ENCODE measurements at places on chromosomes 7 and 10. TPM values are rescaled to one million over a fixed set of nuclear protein-coding genes. Genes with fewer than 3 reads are reported as not detected.

- no peak for DNase-seq
These were observed 1005.8 kb downstream of the GATA3 start for GRCh38 chr10:9060314-9060713.

GRCh38 chr10:48440771-48441170, 134.3 kb downstream of the MAPK8 start:
- no peak for DNase-seq

- DNase-seq = no peak
These were observed 945 bp downstream of the ADO start for GRCh38 chr10:62805231-62806099.

- DNase-seq = no peak
These were observed 30.1 kb downstream of the SND1 start for GRCh38 chr7:127682140-127682539.

DNA sequence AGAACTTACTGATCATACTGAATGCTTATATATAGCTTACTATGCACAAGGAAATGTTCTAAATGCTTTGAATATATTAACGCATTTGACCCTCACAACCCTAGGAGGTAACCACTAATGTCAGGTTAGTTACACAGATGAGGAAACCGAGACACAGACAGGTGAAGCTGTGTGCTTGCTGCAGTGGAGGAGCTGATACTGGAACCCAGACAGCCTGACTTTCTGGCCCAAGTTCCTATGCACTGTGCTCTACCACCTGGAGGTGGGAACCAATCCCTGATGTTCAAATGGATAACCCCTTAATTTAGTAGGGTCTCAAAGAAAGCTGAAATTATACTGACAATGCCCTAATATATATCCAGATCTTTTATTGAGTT, 119.6 kb downstream of the SORBS1 start:
- no peak for DNase-seq

GRCh38 chr10:89342206-89342958, 14.6 kb downstream of the IFIT3 start:
- DNase-seq = no peak

DNA sequence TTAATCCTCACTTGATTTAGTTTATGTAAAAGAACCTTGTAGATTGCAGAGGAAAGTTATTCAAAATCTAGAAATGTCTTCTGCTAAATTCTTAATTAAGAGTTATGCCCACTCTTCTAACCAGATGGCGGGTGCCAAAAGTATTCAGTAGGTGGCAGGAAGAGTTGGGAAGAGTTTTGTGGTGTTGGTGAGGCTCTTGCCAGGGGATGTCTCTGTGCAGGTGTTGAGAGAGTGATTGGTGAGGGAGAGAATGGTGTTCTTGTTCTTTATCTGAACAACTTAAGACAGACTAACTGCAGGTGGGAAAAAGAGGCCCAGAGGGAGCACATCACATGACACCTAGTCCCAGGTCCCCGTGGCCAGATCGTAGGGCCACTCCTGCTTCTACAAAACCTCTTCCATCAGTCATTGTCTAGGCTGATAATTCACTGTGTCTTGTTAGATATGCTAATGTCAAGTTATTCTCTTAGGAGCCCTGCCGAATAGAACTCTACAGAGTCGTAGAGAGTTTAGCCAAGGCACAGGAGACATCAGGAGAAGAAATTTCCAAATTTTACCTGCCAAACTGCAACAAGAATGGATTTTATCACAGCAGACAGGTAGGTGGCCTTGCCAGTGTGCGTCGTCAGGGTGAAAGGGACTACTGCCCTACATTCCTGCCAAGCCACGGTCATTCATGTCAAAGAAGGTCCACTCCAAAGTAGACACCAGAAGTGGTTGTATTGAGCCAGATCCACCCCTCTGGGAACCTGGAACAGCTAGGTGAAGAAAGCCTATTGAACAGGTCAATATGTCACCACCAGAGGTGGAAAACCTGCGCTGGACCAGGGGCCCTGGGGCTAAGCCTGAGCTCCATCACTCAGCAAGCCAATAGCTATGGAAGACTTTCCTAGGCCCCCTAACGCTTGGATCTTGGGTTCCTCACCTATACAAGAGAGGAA, 3.4 kb downstream of the IGFBP1 start:
- no peak for DNase-seq

DNA sequence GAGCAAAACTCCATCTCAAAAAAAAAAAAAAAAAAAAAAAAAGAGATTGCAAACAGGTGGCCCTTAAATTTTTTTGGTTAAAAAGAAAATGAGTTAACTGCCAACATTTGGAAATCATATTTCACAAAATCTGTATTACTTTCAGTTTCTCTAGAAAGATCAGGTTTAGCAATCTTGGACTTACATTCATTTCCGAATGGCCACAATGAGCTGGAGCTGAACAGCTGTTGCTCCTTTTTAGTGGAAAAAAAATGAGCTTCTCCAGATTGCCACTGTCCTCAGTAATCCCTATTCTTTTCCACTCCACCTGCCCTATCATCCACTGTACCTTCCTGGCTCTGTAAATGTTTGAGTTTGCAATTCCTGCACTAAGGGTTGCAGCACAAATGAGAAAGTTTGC, 43.6 kb downstream of the RAB11FIP2 start:
- no peak for DNase-seq

DNA sequence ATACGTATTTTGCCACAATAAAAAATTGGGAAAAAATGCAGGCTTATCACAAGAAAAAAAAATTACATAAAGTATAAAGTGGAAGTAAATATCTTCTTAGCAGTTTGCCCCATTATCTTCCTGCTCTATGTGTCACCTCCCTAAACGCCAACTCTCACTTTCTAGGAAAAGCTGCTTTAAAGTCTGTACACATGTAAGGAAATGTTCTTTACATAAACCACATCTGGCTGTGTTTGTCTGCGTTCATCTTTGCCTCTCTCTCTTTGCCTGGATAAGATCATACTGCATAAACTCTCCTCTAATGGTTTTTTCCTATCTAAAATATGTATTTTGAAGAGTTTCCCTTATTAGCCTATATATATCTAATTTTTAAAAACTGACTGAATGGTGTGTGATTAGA, 23.0 kb upstream of the UMAD1 start:
- no peak for DNase-seq

- no peak for DNase-seq
These were observed 2.8 kb downstream of the FAM180A start for GRCh38 chr7:135745703-135746312.

GRCh38 chr7:101164071-101164840, 1.1 kb downstream of the VGF start:
- no peak for DNase-seq

The ASZ1 gene
- total RNA-seq = not detected

The CYP3A4 gene
- total RNA-seq = not detected

The CAV1 gene
- 0.35 TPM for total RNA-seq

The PNLIPRP1 gene
- not detected for total RNA-seq

The MARVELD1 gene
- total RNA-seq = 2.7 TPM

The TMEM176B gene
- not detected for total RNA-seq

The PIK3AP1 gene
- 1.7 TPM for total RNA-seq

The EXOSC1 gene
- total RNA-seq = 54.9 TPM

The RELN gene
- total RNA-seq = not detected
